Liver (tissue), 10 donors: ENCODE measurements at places on chromosomes 1 and 21. TPM values are rescaled to one million over a fixed set of nuclear protein-coding genes. Genes with fewer than 3 reads are reported as not detected.

Gene ZNF281
- total RNA-seq, result 18.4 TPM

Gene VASH2
- total RNA-seq, result 0.08 TPM

Gene CELA2B
- not detected for total RNA-seq

Gene ZSWIM5
- 1.7 TPM for total RNA-seq

Gene NBPF26
- 7.2 TPM for total RNA-seq

Gene TCHH
- total RNA-seq, result 0.05 TPM

Gene FCRL5
- total RNA-seq, result 0.37 TPM

Gene FCRL4
- not detected for total RNA-seq

GRCh38 chr1:194829492-194829891, 1643.1 kb upstream of the B3GALT2 start:
- no peaks in the 10 kb centered on the region for H3K36me3 ChIP-seq
- no peak overlapping the region for H3K4me3 ChIP-seq
- no peaks in the 10 kb centered on the region for H3K4me1 ChIP-seq
- DNase-seq, result no peak

- H3K36me3 ChIP-seq, result peaks cover 2% of the 10 kb centered on the region
- no peak overlapping the region for H3K4me3 ChIP-seq
- no peaks in the 10 kb centered on the region for H3K4me1 ChIP-seq
- no peak overlapping the region for H3K27ac ChIP-seq
- no peak for DNase-seq
These were observed 41.9 kb downstream of the MPZL1 start for GRCh38 chr1:167763525-167764220.

DNA sequence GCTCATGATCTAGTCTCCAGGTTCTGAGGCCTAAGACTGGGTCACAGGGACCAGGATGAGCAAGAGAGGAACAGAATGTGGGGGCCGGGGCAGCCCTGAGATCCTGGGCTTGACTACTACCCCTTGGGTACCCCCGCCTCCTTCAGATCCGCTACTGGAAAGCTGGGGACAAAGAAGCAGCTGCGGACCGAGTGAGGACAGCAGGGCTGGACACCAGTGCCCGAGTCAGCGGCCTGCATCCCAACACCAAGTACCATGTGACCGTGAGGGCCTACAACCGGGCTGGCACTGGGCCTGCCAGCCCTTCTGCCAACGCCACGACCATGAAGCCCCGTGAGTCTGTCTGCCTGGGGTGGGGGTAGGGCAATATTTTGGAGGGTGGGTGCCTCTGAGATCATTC, 12.5 kb downstream of the TMEM81 start:
- no peaks in the 10 kb centered on the region for H3K27me3 ChIP-seq
- no peaks in the 10 kb centered on the region for H3K36me3 ChIP-seq
- no peak for DNase-seq
- no peaks in the 10 kb centered on the region for H3K4me1 ChIP-seq
- no peak overlapping the region for H3K27ac ChIP-seq

- H3K4me1 ChIP-seq, result no peaks in the 10 kb centered on the region
- H3K27ac ChIP-seq, result no peak overlapping the region
- no peaks in the 10 kb centered on the region for H3K36me3 ChIP-seq
- H3K4me3 ChIP-seq, result no peak overlapping the region
These were observed 29.5 kb upstream of the TGFB2 start for GRCh38 chr1:218315638-218316037.

- peaks cover 15% of the 10 kb centered on the region for H3K36me3 ChIP-seq
- no peak overlapping the region for H3K27ac ChIP-seq
- H3K4me3 ChIP-seq, result no peak overlapping the region
- no peak for DNase-seq
- peaks cover 72% of the 10 kb centered on the region for H3K4me1 ChIP-seq
These were observed 42.0 kb downstream of the PROX1 start for GRCh38 chr1:214029796-214030195.

DNA sequence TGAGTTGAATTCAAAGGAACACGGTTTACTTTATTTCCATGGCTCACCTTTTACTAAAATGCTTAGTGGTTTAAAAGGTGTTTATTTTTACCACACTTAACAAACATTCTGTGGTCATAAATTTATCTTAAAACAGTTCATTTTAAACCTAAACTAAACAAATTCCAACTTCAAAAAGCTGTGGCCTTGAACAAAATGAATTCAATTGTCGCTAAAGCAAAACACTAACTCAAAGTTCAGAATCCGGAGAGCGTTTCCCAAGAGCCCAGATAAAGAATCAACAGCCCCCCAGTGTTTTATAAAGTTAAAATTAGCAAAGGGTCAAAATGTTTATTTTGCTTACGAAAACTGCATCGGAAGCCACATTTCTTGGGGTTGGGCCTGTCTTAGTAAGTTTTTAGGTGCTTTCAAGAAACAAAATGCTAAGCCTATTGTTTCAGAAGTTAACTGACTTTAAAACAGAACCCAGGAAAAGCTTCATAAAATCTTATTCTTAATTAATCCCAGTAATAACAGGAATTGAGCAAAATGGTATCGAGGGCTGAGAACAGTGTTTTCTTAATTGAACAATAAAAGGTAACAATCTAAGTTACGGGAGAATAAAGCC, 1.3 kb downstream of the PUM1 start:
- DNase-seq, result no peak
- peak overlapping the region; percentile 97 for H3K27ac ChIP-seq
- H3K4me3 ChIP-seq, result peak overlapping the region; percentile 97
- peaks cover 2% of the 10 kb centered on the region for H3K36me3 ChIP-seq
- H3K4me1 ChIP-seq, result peaks cover 37% of the 10 kb centered on the region

GRCh38 chr1:2314273-2314802, 77.0 kb downstream of the MORN1 start:
- H3K4me3 ChIP-seq, result no peak overlapping the region
- H3K27me3 ChIP-seq, result no peaks in the 10 kb centered on the region
- no peaks in the 10 kb centered on the region for H3K36me3 ChIP-seq
- DNase-seq, result no peak
- peaks cover 21% of the 10 kb centered on the region for H3K4me1 ChIP-seq

DNA sequence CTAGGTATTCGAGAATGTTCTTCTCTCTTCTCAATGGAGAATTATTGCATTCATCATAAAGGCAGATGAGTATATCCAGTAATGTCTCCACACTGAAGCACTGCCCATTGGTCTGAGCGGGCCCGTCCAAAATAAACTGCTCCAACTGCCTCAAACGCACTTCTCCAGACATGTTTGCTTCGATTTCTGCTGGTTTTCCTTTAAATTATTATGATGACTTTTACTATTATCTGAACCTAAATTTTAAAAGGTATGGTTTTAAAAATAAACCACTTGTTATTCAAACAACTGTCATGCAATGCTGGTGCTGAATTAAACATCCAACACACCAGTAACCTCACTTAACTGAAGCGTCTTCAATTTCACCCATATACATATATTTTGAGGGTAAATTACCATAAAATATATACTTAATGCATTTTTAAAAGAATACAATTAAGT, 1.3 kb downstream of the CDC42BPA start:
- H3K27ac ChIP-seq, result peak overlapping the region; percentile 51
- H3K4me3 ChIP-seq, result peak overlapping the region; percentile 75
- H3K36me3 ChIP-seq, result no peaks in the 10 kb centered on the region
- no peaks in the 10 kb centered on the region for H3K27me3 ChIP-seq
- peaks cover 1% of the 10 kb centered on the region for H3K4me1 ChIP-seq
- no peak for DNase-seq

GRCh38 chr1:165851034-165851658, 23.7 kb downstream of the UCK2 start:
- H3K4me1 ChIP-seq, result peaks cover 2% of the 10 kb centered on the region
- H3K4me3 ChIP-seq, result no peak overlapping the region
- H3K27ac ChIP-seq, result no peak overlapping the region
- no peaks in the 10 kb centered on the region for H3K27me3 ChIP-seq
- DNase-seq, result no peak

DNA sequence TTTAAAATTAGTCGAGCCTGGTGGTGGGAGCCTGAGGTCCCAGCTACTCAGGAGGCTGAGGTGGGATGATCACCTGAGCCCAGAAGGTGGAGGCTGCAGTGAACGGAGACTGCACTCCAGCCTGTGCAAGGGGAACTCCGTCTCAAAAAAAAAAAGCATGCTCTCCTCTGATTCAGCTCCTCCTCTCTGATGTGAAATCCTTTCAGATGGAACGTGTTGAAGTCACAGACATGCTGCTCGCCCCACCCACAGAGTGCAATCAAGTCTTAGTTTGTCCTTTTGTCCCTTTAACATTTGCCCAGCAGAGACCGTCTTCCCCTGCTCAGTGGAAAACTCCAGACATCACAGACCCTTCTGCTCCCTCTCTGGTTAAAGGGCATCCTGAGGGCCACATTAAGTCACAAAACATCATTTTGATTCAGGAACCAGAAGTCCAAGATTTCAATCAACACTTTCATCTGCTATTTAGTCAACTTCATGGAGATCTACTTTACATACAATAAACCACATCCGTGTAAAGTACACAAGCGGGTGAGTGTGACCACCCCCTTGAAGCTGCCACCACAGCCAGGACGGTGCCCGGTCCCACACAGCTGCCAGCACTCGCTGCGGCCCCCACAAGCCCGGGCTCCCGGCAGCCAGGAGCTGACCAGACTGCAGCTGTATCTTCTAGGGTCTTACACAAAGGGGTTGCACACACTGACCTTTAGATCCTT, 18.9 kb upstream of the RNF223 start:
- no peaks in the 10 kb centered on the region for H3K4me1 ChIP-seq

- no peaks in the 10 kb centered on the region for H3K36me3 ChIP-seq
- peak overlapping the region; percentile 79 for H3K27ac ChIP-seq
- no peak for DNase-seq
- H3K27me3 ChIP-seq, result no peaks in the 10 kb centered on the region
These were observed 26.1 kb downstream of the IRF2BP2 start for GRCh38 chr1:234583755-234584419.

- no peak overlapping the region for H3K27ac ChIP-seq
- H3K4me3 ChIP-seq, result no peak overlapping the region
- H3K4me1 ChIP-seq, result no peaks in the 10 kb centered on the region
- DNase-seq, result no peak
- no peaks in the 10 kb centered on the region for H3K27me3 ChIP-seq
These were observed 29.4 kb upstream of the KCNJ15 start for GRCh38 chr21:38227401-38227800.

DNA sequence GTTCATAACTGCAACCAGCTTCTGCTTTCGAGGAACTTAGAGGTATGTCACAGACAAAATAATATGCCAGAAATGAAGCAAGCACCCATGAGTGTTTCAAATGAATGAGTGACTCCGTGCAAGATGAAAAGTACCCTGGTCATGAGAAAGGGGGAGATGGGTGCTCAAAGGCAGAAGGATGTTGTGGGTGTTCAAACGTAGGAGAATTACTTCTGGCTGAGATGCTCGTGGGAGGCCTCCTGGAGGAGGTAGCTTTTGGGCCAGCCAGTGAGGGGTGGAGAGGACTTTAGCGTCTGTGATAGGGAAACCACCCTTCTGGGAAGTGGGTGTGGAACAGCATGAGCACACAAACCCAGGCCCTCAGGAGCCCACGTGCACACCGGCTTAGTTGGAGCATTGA, 113.8 kb downstream of the SYF2 start:
- no peak overlapping the region for H3K27ac ChIP-seq
- no peaks in the 10 kb centered on the region for H3K4me1 ChIP-seq
- H3K27me3 ChIP-seq, result no peaks in the 10 kb centered on the region
- no peaks in the 10 kb centered on the region for H3K36me3 ChIP-seq

GRCh38 chr1:49036700-49037099, 260.0 kb upstream of the BEND5 start:
- no peaks in the 10 kb centered on the region for H3K36me3 ChIP-seq
- no peak for DNase-seq
- H3K27me3 ChIP-seq, result no peaks in the 10 kb centered on the region
- H3K4me3 ChIP-seq, result no peak overlapping the region

GRCh38 chr21:16993416-16994038, 519.3 kb upstream of the CXADR start:
- no peaks in the 10 kb centered on the region for H3K36me3 ChIP-seq
- no peak overlapping the region for H3K27ac ChIP-seq
- H3K4me3 ChIP-seq, result no peak overlapping the region
- DNase-seq, result no peak
- H3K27me3 ChIP-seq, result no peaks in the 10 kb centered on the region

GRCh38 chr1:51341876-51342496, 11.6 kb upstream of the TTC39A start:
- H3K27me3 ChIP-seq, result no peaks in the 10 kb centered on the region
- no peak overlapping the region for H3K4me3 ChIP-seq
- H3K36me3 ChIP-seq, result no peaks in the 10 kb centered on the region
- DNase-seq, result no peak

- no peak overlapping the region for H3K4me3 ChIP-seq
- no peaks in the 10 kb centered on the region for H3K27me3 ChIP-seq
- no peaks in the 10 kb centered on the region for H3K4me1 ChIP-seq
- DNase-seq, result no peak
- no peak overlapping the region for H3K27ac ChIP-seq
- no peaks in the 10 kb centered on the region for H3K36me3 ChIP-seq
These were observed 67.5 kb upstream of the DUSP10 start for GRCh38 chr1:221809091-221810029.

GRCh38 chr1:210477328-210477924, 148.7 kb downstream of the HHAT start:
- H3K4me3 ChIP-seq, result no peak overlapping the region
- no peak for DNase-seq
- H3K27ac ChIP-seq, result no peak overlapping the region
- peaks cover 2% of the 10 kb centered on the region for H3K36me3 ChIP-seq

DNA sequence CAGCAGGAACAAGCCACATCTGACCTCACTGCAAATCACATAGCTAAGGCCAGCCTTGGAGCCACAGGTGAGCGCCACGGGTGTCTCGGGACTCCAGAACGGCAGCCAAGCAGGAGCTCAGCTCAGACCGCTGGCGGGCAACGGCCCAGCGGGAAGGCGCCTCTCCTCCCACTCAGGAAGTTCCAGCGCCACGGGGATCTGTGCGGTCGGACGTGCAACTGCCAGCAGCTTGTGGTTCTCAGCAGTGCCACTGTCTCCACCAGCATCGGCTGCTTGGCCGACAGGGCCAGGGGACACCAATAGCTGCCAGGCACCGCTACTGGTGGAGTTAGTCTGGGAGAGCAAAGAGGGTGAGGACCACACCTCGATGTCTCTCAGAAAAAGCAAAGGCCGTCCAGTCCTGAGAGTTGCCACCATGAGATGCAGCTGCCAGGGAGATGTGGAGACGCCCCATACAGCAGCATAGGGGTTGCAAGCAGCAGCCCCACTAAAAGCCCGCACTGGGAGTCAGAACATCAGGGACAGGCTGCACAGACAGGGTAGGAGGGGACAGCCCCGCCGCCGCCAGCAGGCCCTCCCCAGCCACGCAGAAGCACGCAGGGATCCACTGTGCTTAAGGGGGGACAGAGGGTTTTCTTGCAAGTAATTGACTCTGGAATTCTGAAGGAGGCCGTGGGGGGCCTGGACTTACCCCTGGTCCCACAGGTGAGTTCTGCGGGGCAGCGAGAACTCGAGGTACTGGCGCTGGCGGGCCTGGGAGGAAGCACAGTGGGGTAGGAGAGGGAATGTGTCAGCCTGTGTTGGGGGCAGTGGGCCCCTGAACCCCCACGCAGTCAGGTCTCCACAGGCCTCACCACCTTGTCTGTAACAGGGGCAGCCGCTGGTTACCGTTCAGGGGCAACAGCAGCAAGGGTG, 83.5 kb downstream of the NPHP4 start:
- H3K4me1 ChIP-seq, result no peaks in the 10 kb centered on the region
- H3K27ac ChIP-seq, result no peak overlapping the region
- H3K4me3 ChIP-seq, result no peak overlapping the region
- H3K36me3 ChIP-seq, result no peaks in the 10 kb centered on the region
- no peak for DNase-seq

GRCh38 chr21:14877581-14878228, 187.1 kb downstream of the NRIP1 start:
- peaks cover 24% of the 10 kb centered on the region for H3K4me1 ChIP-seq
- H3K4me3 ChIP-seq, result no peak overlapping the region
- no peaks in the 10 kb centered on the region for H3K36me3 ChIP-seq
- H3K27me3 ChIP-seq, result no peaks in the 10 kb centered on the region
